ENCODE measurements at places on chromosomes 7 and 10.

DNA sequence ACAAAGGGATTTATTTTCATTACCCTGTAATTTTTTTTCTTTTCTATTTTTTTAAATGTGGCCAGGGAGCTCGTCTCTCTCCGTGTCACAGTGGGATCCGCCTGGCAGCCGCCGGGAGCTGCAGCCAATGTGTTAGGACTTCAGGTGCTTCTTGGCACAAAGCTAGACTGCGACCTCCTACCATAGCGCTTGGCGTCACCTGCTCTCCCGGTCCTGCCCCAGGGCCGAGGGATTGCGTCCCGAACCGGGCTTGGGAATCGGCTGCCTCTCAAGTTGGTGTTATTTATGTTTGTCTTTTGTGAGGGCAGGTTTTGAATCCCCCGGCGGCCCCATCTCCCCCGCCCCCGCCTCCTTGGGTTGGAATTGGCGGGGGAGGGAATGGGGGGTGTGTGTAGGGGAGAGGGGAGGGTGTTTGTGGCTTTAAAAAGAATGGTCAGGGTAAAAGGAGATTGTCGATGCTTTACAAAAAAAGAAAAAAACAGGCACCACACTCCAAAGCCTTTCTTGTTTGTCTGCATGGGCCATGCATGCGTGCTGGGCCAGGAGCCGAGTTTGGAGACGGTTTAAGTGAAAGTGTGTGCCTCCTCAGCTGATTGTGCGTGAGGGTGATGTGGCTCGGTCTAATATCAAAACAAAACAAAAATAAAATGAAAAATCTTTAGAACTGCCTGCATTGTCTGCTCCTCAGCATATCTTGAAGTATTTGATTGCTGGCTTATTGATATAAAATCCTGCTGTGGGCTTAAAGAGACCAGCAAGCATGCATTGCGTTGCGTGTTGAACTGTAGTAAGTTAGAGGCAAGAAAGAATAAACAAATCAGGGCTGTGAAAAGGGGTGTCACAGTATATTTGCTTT, 1.2 kb downstream of the PPP1R9A start:
- DNase-seq, result no peak

DNA sequence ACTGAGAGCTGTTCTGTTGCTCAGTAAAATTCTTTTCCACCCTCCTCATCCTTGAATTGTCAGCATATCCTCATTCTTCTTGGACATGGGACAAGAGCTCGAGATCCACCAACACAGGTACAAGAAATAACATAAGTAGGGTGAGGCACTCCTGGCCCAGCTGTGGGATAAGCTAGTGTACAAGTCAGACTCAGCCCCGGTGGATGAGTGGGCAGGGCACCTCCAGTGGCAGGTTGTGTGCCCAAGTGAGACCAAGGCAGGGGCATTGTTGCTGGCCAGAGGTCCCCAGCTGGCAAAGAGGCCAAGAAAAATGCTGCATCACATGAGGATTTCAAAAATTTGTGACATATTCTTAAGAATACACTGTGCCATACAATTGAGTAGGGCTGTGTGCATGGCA, 402.0 kb upstream of the ZWINT start:
- no peak for DNase-seq

- no peak for DNase-seq
These were observed 116.7 kb downstream of the COL28A1 start for GRCh38 chr7:7418997-7419396.

DNA sequence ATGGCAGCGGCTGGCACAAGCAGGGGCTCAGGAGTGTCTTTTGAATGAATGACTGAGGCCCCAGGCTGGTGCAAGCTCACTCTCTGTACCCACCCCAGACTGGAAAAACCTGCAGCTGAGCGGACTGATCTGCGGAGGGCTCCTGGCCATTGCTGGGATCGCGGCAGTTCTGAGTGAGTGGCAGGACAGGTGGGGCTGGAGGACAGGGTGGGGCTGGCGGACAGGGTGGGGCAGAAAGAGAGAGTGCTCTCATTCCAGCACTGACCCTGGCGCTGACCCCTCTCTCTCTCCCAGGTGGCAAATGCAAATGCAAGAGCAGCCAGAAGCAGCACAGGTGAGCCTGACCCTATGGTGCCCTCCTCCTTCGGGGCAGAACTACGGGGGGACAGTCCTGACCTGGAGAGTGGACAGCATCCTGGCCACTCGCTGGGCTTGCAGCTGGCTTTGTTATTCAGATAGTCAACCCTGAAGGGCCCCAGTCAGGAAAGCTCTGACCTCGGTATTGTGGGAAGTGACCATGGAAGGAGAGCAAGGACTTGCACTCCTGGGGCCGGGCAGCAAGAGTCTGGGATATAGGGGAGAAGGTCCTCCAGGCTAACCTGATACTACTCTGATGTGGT, 4.1 kb downstream of the FXYD4 start:
- DNase-seq, result no peak

Measured in AG08395 (cell line).